ENCODE measurements at places on chromosomes 12 and 14. TPM values are rescaled to one million over a fixed set of nuclear protein-coding genes. Genes with fewer than 3 reads are reported as not detected.

GRCh38 chr12:124696693-124697476 is 129.5 kb upstream of the NCOR2 start:
- no peaks in the 10 kb centered on the region for H3K36me3 ChIP-seq
- DNase-seq = no peak
- no peak overlapping the region for H3K27ac ChIP-seq
- no peak overlapping the region for H3K4me3 ChIP-seq
- H3K4me1 ChIP-seq = no peaks in the 10 kb centered on the region

DNA sequence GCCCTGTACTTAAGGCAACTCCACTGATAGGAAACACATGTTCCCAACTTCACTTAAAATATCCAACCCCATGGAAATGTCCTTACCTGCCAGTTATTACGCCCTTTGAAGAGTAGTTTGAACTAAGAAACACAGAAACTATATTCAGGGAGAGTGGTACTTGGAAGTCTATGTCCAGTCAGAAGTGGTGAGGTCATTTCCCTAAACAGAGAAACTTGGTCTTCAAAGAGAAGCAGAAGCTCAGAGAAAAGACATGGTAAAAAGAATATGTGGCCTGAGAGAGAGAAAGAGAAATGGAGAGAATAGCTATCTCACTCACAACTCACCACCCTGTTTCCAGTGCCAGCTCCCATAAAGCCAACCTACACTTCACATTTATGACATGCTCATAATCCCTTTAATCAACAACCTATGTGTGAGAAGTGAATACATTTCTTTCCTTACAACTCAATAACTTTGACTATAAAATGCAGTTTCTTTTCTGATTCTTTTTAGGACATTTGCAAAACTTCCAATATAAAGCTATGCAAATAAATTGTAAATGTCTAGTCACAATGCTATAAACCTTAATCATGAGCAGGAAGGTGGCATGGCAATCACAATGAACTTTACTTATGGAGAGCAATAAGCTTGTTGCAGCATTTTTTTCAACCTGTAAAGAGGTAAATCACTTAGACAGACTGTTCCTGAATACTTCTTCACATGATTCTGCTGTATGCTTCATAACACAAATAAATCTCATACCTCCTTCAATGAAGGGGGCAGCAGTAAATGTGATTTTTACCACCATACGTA is 67.1 kb downstream of the CPNE8 start:
- no peaks in the 10 kb centered on the region for H3K4me1 ChIP-seq
- H3K4me3 ChIP-seq = no peak overlapping the region
- no peak overlapping the region for H3K27ac ChIP-seq

Gene ITGB7
- total RNA-seq = 3.4 TPM

Gene CCDC184
- not detected for total RNA-seq

Gene C14orf132
- 0.06 TPM for total RNA-seq

Gene BEGAIN
- 3.8 TPM for total RNA-seq

- peaks cover 28% of the 10 kb centered on the region for H3K4me1 ChIP-seq
- H3K27ac ChIP-seq = no peak overlapping the region
These were observed 175.6 kb downstream of the DUSP6 start for GRCh38 chr12:89176676-89177075.

DNA sequence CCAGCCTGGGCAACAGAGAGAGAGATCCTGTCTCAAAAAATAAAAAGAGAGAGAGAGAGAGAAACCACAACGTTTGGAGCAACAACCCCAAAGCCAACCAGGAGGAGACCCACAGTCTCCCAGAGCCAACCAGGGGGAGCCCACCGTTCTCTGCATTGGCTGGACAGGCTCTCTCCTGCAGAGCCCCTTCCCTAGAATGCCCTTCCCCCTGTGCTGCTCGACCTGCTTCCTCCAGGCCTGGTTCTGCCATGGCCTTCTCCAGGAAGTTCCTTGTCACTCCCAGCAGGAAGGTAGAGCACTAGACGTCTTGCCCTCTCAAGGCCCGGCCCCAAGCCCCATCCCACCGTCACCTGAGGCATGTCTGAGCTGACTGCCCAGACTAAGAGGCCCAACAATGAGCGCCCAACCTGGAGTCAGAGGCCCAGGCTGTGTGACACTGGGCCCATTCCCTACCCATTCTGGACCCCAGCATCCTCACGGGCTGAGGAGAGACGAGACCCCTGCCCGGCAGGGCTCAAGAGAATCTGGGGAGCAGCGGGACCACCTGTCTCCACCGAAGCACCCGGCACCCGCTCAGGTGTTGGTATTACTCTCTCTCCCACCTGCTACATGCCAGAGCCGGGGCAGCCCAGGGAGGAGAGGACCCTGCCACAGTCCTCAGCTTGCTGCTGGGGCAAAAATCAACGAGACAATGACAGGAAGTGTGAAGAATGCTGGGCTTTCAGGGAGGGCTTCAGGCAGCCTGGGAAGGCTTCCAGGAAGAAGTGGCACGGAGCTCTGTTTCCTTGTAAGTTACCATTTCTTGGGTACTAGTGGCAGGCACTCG is 61.2 kb downstream of the DIO3 start:
- no peak for DNase-seq
- H3K36me3 ChIP-seq = no peaks in the 10 kb centered on the region
- no peak overlapping the region for H3K4me3 ChIP-seq
- no peaks in the 10 kb centered on the region for H3K4me1 ChIP-seq

- DNase-seq = no peak
- H3K36me3 ChIP-seq = no peaks in the 10 kb centered on the region
- no peak overlapping the region for H3K4me3 ChIP-seq
- H3K4me1 ChIP-seq = peaks cover 23% of the 10 kb centered on the region
These were observed 42.9 kb downstream of the WNK1 start for GRCh38 chr12:795305-795704.

Gene ORMDL2
- 19.2 TPM for total RNA-seq

Gene JAG2
- total RNA-seq = 57.1 TPM

Gene WIF1
- total RNA-seq = not detected

Gene AKAP5
- total RNA-seq = 0.58 TPM

- H3K36me3 ChIP-seq = no peaks in the 10 kb centered on the region
- peak; percentile 67 for DNase-seq
- no peaks in the 10 kb centered on the region for H3K27me3 ChIP-seq
These were observed 18.9 kb upstream of the CARMIL3 start for GRCh38 chr14:24032727-24033418.

DNA sequence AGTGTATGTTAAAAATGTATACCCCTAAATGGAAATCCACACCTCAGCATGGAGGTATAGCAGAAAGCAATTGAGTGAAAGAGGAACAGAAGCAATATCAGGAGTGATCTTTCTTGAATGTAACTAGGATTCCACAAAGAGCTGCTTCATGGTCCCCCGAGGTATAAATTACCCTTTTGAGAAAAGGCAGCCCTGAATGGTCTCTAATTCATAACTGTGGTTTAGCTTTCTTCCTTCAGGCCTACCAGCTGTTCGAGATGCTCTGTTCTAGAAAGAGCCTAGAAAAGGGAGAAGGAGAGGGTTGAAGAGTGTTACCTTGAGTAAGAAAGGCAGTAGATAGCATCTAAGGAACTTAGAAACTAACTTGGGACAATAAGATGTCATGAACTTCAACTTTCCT is 42.9 kb upstream of the CSRNP2 start:
- H3K4me3 ChIP-seq = no peak overlapping the region
- H3K27me3 ChIP-seq = no peaks in the 10 kb centered on the region
- no peaks in the 10 kb centered on the region for H3K36me3 ChIP-seq

- no peak for DNase-seq
- no peaks in the 10 kb centered on the region for H3K4me1 ChIP-seq
- H3K4me3 ChIP-seq = no peak overlapping the region
- H3K27me3 ChIP-seq = no peaks in the 10 kb centered on the region
These were observed 62.8 kb upstream of the DIO3 start for GRCh38 chr14:101498526-101498860.

DNA sequence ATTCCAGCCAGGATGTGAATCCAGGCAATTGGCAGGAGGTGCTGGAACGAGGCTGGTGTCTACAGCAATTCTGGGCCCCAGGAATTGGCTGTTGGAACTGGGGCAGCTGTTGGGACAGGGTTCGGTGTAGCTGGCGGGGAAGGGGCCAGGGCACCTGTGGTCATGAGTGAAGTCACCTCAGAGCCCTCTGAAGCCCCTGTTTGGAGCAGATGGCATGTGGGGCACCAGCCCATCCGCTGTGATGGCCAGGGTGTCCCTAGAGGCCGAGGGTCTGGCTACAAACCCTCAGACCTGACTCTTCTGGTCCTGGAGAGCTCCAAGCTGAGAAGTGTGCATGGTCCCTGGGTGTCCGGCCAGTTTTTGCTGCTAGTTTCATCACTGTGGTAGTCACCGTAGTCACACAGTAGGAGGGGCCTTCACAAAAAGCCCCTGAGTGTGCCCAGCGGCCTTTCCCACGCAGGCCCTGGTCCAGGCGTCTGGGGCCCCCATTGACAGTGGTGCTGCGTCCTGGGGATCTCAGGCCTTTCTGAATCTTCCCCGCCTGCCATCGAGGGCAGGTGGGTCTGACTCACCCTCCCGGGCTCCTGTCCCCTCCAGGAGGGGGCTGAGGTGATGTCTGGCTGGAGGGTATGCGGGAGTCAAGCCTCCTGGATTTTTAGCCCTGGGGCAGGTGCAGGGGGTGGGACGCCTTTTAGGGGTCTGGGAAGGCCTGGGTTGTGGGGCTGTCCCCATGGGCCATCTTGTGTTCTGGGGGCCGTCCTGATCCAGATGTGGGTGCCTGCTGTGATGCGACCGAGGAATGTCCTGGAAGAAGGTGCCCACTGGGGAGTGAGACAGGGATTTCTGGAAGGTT is 368.0 kb downstream of the TMEM121 start:
- no peak overlapping the region for H3K4me3 ChIP-seq
- no peak overlapping the region for H3K27ac ChIP-seq
- no peak for DNase-seq
- H3K27me3 ChIP-seq = no peaks in the 10 kb centered on the region
- H3K36me3 ChIP-seq = no peaks in the 10 kb centered on the region

Gene RESF1
- 9.4 TPM for total RNA-seq

GRCh38 chr12:49511410-49511809 is 27.4 kb upstream of the KCNH3 start:
- H3K4me1 ChIP-seq = peaks cover 54% of the 10 kb centered on the region
- DNase-seq = no peak
- no peak overlapping the region for H3K4me3 ChIP-seq

Gene RNASE7
- not detected for total RNA-seq

DNA sequence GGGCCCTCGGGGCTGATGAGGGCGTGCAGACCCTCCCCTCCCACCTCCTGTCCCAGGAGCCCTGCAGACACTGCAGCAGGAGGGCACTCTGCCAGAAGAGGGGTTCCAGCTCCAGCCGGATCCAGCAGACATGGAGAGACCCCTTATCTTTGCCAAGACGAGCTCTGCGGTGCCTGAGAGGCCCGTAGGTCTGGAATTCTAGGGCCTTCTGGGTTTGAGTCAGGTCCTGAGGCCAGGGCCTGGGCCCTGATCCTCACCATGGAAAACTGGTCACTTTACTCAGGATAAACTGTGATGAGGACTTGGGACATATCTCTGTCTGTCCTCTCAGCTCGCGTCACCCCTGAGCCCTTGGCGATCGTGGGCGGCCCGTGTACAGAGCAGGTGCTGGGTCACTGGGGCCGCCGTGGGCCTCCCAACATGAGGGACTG is 13.8 kb downstream of the MEG3 start:
- no peaks in the 10 kb centered on the region for H3K36me3 ChIP-seq
- H3K4me3 ChIP-seq = no peak overlapping the region
- no peaks in the 10 kb centered on the region for H3K4me1 ChIP-seq
- peaks cover 9% of the 10 kb centered on the region for H3K27me3 ChIP-seq
- H3K27ac ChIP-seq = no peak overlapping the region

All from PC-3 (cell line).